ENCODE measurements at places on chromosomes 12 and 14. TPM values are rescaled to one million over a fixed set of nuclear protein-coding genes. Genes with fewer than 3 reads are reported as not detected.

ITGA7 gene
- total RNA-seq: 0.48 TPM

LALBA gene
- total RNA-seq: not detected

MFAP5 gene
- total RNA-seq: not detected

GALNT16 gene
- 0.29 TPM for total RNA-seq

IGF1 gene
- 1.4 TPM for total RNA-seq

TSPAN11 gene
- 16.5 TPM for total RNA-seq

GNB3 gene
- total RNA-seq: 2.9 TPM

GALNT6 gene
- 63.4 TPM for total RNA-seq

KRT73 gene
- total RNA-seq: not detected

OVCH1 gene
- not detected for total RNA-seq

LMO3 gene
- not detected for total RNA-seq

AKAP3 gene
- 0.65 TPM for total RNA-seq

DAD1 gene
- 457 TPM for total RNA-seq

DAO gene
- not detected for total RNA-seq

SMIM41 gene
- 0.19 TPM for total RNA-seq

SLC8A3 gene
- 0.33 TPM for total RNA-seq

CDC42BPB gene
- 169 TPM for total RNA-seq

IL22 gene
- total RNA-seq: not detected

TMPRSS12 gene
- not detected for total RNA-seq
